ENCODE measurements at places on chromosomes 5 and 9.

- no peaks in the 10 kb centered on the region for H3K4me1 ChIP-seq
- H3K27ac ChIP-seq, result no peak overlapping the region
- DNase-seq, result no peak
- no peaks in the 10 kb centered on the region for H3K36me3 ChIP-seq
- no peak overlapping the region for H3K4me3 ChIP-seq
Observed at GRCh38 chr5:3842591-3842990, 247.0 kb downstream of the IRX1 start.

- H3K36me3 ChIP-seq, result no peaks in the 10 kb centered on the region
- H3K27ac ChIP-seq, result peak within 1 kb of the TSS; percentile 39
- H3K4me3 ChIP-seq, result peak within 1 kb of the TSS; percentile 68
- H3K4me1 ChIP-seq, result peaks cover 7% of the 10 kb centered on the region
- no peaks in the 10 kb centered on the region for H3K27me3 ChIP-seq
Observed at GRCh38 chr9:4666042-4666699, at the start of gene SPATA6L. TSS of gene SPATA6L (minus strand) at chr9:4666480. CDS start at chr9:4666250, 230 bp downstream.

- no peaks in the 10 kb centered on the region for H3K36me3 ChIP-seq
- DNase-seq, result peak; percentile 92
- H3K4me1 ChIP-seq, result peaks cover 12% of the 10 kb centered on the region
- H3K27ac ChIP-seq, result peak overlapping the region; percentile 100
- H3K27me3 ChIP-seq, result no peaks in the 10 kb centered on the region
- H3K4me3 ChIP-seq, result peak overlapping the region; percentile 66
Observed at GRCh38 chr9:129412814-129413536, 207.9 kb downstream of the C9orf50 start.

DNA sequence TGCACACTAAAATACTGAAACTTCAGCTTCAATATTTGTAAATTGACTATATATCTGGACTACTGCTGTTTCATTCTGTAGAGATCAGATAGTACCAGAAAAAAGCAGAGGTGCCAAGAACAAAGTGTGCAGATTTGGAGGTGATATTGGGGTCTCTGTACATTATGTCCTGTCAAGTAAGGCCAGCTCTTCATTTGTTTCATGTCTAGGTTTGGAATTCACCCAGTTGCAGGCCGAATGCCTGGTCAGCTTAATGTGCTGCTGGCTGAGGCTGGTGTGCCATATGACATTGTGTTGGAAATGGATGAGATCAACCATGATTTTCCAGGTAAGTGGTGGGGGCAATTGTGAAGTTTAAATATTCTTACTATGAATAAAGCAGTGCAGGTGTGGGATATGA, 96.9 kb downstream of the NNT start:
- no peak for DNase-seq
- peaks cover 11% of the 10 kb centered on the region for H3K36me3 ChIP-seq
- H3K27me3 ChIP-seq, result no peaks in the 10 kb centered on the region
- H3K4me3 ChIP-seq, result no peak overlapping the region

- H3K4me1 ChIP-seq, result no peaks in the 10 kb centered on the region
- H3K27ac ChIP-seq, result no peak overlapping the region
- H3K36me3 ChIP-seq, result no peaks in the 10 kb centered on the region
- H3K27me3 ChIP-seq, result no peaks in the 10 kb centered on the region
- DNase-seq, result no peak
Observed at GRCh38 chr9:12853051-12853450, 78.2 kb downstream of the LURAP1L start.

- no peaks in the 10 kb centered on the region for H3K27me3 ChIP-seq
- peaks cover 8% of the 10 kb centered on the region for H3K4me1 ChIP-seq
- no peaks in the 10 kb centered on the region for H3K36me3 ChIP-seq
- no peak overlapping the region for H3K27ac ChIP-seq
- no peak overlapping the region for H3K4me3 ChIP-seq
- no peak for DNase-seq
Observed at GRCh38 chr5:65070026-65070425, 301.3 kb downstream of the CWC27 start.

DNA sequence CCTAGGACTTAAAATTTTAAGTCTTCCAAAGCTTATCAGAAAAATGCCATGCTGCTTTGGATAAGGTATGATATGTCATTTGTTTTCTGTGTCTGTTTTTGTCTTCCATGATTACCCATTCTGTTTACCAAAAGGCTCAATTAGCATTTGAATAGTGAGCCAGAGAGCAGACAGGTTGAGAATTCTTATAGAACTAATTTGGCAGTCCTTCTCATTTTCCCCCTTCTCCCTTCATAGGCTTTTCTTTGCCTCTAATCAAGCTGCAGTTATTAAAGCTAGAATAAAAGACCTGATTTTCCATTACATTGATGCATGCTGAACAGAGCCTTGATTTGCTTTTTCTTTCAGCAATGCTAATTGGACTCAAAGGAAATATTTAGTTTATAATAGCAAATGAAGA, 993.0 kb downstream of the MAT2B start:
- H3K27me3 ChIP-seq, result no peaks in the 10 kb centered on the region
- no peak for DNase-seq
- no peaks in the 10 kb centered on the region for H3K36me3 ChIP-seq

DNA sequence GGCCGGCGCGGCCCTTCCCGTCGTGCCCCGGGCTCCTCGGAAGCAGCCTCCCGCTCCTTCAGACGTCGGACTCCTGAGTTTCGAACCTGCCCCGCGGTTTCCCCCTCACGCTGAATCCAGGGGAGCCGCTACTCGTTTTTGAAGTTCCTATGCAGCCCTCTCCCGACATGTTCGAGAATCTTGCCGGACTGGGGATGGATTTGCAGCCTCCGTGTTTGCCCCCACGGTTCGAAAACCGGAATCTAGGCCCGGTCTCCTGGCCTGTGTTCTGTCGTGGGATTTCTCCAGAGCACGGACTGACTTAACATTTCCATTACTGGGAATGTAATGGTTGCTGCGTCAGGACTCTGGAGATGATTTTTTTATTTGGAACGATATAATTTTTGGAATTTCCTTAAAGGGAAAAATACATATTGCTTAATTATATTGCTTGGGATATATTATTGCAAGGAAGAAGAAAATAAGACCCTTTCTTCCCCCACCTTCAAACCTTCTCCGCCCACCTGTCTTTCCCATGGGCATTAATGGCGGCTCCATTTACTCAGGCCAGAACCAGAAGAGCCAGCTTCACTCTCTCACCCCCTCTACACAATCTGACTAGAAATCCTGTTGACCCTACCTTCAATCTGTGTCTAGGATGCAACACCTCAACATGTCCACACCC, 8.5 kb upstream of the MGAT1 start:
- H3K27ac ChIP-seq, result peak overlapping the region; percentile 93
- H3K4me1 ChIP-seq, result peaks cover 14% of the 10 kb centered on the region
- no peaks in the 10 kb centered on the region for H3K36me3 ChIP-seq

DNA sequence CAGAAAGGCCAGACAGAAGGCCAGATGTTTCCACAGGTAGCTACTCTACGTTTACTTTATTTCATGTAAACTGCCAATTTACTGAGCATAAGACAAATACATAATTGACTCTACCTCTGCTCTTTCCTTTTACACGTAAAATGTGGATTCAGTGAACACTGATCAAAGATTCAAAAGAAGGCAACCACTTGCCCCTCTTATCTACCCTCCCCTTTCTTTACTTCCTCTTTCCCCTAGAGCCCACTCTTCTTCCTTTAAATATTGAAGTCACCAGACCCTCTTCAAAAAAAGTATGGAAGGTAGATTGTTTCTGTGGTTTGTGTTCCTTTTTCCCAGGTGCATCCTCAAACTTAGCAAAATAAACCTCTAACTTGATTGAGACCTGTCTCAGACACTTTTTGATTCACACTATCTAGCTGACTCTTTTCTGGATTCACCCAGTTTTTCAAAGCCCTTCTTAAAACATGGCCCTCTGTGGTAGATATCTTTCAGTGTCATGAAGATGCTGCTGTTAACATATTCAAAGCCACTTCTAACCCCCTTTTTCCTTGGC, 6.7 kb downstream of the FAM114A2 start:
- no peaks in the 10 kb centered on the region for H3K27me3 ChIP-seq
- no peaks in the 10 kb centered on the region for H3K4me1 ChIP-seq

GRCh38 chr9:90834828-90835595, 33.4 kb downstream of the SYK start:
- no peak overlapping the region for H3K4me3 ChIP-seq
- H3K27ac ChIP-seq, result no peak overlapping the region
- no peak for DNase-seq
- H3K36me3 ChIP-seq, result no peaks in the 10 kb centered on the region
- H3K4me1 ChIP-seq, result no peaks in the 10 kb centered on the region
- H3K27me3 ChIP-seq, result no peaks in the 10 kb centered on the region

- no peaks in the 10 kb centered on the region for H3K27me3 ChIP-seq
- no peak overlapping the region for H3K4me3 ChIP-seq
- no peak for DNase-seq
- peaks cover 7% of the 10 kb centered on the region for H3K36me3 ChIP-seq
- H3K27ac ChIP-seq, result no peak overlapping the region
Observed at GRCh38 chr9:37528652-37529471, 43.1 kb downstream of the POLR1E start.

- no peak for DNase-seq
- H3K36me3 ChIP-seq, result no peaks in the 10 kb centered on the region
- no peak overlapping the region for H3K27ac ChIP-seq
- no peak overlapping the region for H3K4me3 ChIP-seq
Observed at GRCh38 chr5:61200582-61201155, 38.4 kb upstream of the SMIM15 start.

DNA sequence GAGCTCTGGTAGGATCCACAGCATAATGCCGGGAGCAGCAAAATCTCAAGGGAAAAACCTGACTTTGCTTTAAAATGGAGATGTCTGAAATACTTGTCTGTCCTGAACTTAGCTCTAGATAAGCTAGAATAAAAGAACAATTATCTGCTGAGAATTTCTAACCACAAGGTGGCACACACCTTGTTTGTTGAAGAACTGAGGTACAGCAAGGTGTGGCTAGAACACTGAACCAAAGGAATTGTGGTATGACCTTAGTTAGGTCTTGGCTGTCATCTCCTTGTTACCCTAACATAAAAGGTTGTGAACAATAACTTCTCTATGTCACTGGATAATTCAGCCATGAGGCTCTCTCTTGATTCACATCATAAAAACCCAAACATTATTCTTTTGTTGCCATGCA, 72.3 kb upstream of the ANXA1 start:
- no peak for DNase-seq
- H3K27ac ChIP-seq, result peak overlapping the region; percentile 15
- H3K4me1 ChIP-seq, result peaks cover 16% of the 10 kb centered on the region

DNA sequence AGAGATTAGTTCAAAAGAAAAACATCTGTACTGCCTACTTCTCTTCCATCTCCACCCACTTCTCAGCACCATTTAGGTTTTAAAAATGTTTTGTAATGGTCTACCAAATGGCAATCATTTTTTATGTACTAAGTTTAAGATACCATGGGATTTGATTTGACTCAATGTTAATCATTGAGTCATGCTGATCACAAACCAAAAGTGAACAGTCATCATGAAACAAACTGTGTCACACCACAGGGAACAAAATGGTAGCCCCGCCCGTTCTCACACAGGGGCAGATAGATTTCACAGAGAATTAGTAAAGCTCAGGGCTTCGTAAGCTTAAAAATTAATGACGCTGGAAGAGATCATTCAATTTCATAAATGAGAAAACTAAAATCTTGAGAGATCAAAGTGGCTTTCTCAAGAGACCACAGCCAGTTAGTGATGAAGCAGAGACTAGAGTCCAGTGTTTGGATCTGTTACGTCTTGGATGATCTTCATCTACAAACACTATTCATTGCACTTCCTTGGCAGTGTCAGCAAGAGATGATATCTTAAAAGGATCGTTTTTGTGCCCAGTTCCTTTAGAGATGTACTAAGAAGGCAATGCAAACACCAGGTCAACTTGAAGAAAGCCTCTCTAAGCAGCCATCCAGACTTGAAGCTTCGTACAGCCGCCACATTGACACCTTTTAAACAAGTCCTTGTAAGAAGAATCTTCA, 33.9 kb upstream of the TRIO start:
- no peak overlapping the region for H3K27ac ChIP-seq
- DNase-seq, result no peak
- H3K27me3 ChIP-seq, result no peaks in the 10 kb centered on the region
- H3K36me3 ChIP-seq, result no peaks in the 10 kb centered on the region
- no peak overlapping the region for H3K4me3 ChIP-seq
- peaks cover 2% of the 10 kb centered on the region for H3K4me1 ChIP-seq

GRCh38 chr9:76092572-76092971, 202.1 kb downstream of the PCSK5 start:
- no peak overlapping the region for H3K4me3 ChIP-seq
- DNase-seq, result no peak
- H3K4me1 ChIP-seq, result no peaks in the 10 kb centered on the region
- peaks cover 16% of the 10 kb centered on the region for H3K36me3 ChIP-seq

DNA sequence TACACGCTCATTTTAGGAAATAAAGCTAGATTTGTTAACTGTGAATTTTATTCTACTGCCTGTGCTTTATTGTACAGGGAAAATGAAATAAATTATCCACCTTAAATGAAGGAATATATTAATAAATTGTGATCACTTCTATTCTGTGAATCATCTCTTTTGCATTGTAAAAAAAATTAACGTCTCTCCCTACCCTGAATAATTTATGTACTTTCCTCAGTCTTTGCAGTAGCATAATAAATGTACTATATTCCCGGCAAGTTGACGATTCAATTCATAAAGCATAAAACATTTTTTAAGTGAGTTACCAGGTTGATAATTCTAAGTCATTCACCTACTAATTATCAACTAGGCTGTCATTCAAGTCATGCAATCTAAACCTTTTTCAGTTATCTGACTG, 1425.3 kb upstream of the CDH9 start:
- no peaks in the 10 kb centered on the region for H3K27me3 ChIP-seq
- no peak for DNase-seq
- H3K36me3 ChIP-seq, result no peaks in the 10 kb centered on the region
- H3K4me3 ChIP-seq, result no peak overlapping the region
- H3K27ac ChIP-seq, result no peak overlapping the region

DNA sequence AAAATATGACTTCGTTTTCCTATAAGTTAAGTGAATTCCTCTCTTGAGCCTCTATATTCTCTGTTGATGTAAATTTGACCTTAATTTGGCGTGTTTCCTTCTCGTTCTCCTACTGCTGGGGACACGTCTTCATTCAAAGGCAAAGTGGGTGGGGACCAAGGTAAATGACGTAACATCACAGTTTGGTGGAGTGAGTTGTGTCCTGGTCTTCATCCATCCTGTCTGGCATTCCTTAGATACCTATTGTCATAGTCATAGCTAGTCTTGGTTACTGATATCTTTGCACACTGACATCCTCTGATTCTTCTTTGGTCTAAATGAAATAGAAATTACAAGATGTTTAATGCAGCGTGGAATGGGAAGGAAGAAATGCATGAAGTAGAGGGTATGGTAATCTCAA, 108.5 kb downstream of the NNT start:
- H3K4me1 ChIP-seq, result no peaks in the 10 kb centered on the region
- no peak for DNase-seq
- no peaks in the 10 kb centered on the region for H3K36me3 ChIP-seq
- H3K4me3 ChIP-seq, result no peak overlapping the region
- no peak overlapping the region for H3K27ac ChIP-seq

DNA sequence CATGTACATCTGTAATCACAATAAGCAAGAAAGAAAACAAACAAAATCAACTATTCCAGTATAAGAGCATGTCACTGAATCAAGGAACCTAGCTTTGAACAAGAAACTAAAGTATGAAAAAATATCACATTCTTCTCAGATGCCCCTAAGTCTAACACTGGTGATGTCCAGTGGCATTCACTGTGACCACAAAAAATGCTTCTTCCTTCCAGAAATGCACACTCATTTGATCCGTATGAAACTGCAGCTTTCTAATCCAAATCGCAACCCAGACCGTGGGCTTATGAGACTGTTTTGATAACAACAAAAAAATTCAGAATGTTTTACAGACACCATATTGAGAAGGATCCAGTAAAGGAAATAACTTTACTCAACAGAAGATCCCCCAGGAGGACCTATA, 320.1 kb upstream of the TARS1 start:
- no peaks in the 10 kb centered on the region for H3K27me3 ChIP-seq
- H3K27ac ChIP-seq, result no peak overlapping the region
- no peak overlapping the region for H3K4me3 ChIP-seq
- DNase-seq, result no peak
- no peaks in the 10 kb centered on the region for H3K36me3 ChIP-seq
- H3K4me1 ChIP-seq, result no peaks in the 10 kb centered on the region

Measured in ascending aorta (tissue), 2 donors.